Daoy (cell line): ENCODE measurements at places on chromosomes 3 and 15.
A peak's percentile ranks its signal among the peaks of the same experiment; 100 is the strongest.

DNA sequence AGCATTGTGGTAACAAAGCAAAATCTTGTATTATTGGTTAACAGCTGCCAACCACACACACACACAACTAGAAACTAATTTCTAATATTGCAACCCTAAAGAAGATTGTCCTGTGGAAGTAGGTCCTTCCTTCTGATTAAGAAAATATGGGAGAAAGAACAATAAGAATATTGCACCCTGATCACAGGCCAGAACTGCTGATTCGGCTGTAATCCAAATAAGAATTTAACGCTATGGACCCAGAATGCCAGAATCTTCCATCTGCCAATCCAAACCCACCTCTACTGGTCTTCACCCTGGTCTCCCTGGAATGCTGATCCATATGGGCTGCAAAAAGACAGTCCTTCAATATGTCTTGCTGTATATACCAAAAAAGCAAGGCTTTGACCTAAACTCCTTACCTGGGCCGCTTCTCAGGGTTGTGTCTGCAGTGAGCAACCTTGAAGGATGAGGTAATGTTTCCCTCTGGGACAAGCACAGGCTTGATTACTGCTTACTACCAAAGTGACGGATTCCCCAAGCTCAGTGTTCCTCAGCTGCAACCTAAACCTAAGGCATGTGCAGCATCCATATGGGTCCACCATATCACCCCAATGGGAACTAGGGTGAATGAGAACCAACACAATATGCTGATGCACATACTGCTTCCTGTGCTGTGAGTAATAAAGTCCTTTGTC is 8.0 kb downstream of the CCDC14 start:
- DNase-seq, result no peak

DNA sequence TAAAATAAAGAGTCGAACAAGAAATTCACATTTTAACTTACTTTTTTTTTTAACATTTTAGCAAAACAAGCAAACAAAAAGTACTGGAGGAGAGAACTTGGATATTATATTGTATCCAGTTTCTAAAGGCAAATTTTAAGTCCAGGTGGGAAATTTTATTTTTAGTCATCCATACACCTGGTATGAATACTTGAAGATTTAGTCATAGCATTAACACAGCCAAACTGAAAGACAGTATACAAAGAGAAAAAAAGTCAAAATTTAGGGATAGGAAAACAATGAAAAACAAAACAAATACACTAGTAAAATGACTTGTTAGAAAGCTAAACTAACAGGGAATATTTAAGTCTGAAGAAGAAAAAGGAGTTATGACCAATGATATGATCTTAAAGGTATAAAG is 69.1 kb downstream of the PROS1 start:
- DNase-seq, result no peak

- DNase-seq, result no peak
These were observed 27.7 kb upstream of the UNC13C start for GRCh38 chr15:53950572-53950971.

- DNase-seq, result peak; percentile 52
These were observed 43.5 kb downstream of the CFAP92 start for GRCh38 chr3:128950223-128950938.

- no peak for DNase-seq
These were observed 42.2 kb downstream of the MRAS start for GRCh38 chr3:138390582-138390932.

- no peak for DNase-seq
These were observed 555.1 kb upstream of the EPHA6 start for GRCh38 chr3:96259299-96259698.
